ENCODE measurements at places on chromosomes 16 and 17.

GRCh38 chr16:57464523-57464922 lies 2.0 kb downstream of the POLR2C start:
- no peak for DNase-seq

- DNase-seq = no peak
Observed at GRCh38 chr17:83161298-83162034, 82.1 kb downstream of the METRNL start.

DNA sequence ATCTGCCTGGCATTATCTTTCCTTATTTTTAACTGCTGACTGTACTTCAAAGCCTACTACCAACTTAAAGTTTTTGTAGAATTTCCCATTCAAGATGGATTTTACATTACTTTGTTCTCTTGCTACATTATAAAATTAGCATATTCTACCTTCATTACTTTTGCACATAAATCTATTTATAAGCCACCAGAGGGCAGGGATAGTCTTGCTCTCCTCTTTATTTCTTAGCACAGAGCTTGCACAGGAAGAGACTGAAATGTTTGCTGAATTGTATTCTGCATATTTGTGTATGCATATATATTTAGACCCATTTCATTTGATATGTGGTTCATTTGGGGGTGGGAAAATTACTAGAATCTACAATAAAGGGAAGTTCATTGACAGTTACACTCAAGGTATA lies 108.0 kb downstream of the SKAP1 start:
- DNase-seq = no peak

DNA sequence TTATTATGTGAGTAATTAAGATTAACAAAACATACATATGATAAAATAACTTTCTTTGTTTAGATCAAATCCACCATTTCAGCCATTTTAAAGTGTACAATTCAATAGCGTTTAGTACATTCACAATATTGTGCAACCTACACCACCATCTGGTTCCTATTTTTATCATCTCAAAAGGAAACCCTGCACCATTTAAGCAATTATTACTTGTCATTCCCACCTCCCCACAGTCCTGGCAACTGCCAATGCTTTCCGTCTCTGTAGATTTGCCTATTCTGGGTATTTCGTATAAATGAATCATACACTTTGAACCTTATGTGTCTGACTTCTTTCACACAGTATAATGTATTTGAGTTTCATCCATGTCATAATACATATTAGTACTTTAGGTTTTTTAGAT lies 162.5 kb upstream of the CNTNAP4 start:
- DNase-seq = no peak

- DNase-seq = no peak
Observed at GRCh38 chr17:20153231-20153630, 144.1 kb downstream of the SPECC1 start.

DNA sequence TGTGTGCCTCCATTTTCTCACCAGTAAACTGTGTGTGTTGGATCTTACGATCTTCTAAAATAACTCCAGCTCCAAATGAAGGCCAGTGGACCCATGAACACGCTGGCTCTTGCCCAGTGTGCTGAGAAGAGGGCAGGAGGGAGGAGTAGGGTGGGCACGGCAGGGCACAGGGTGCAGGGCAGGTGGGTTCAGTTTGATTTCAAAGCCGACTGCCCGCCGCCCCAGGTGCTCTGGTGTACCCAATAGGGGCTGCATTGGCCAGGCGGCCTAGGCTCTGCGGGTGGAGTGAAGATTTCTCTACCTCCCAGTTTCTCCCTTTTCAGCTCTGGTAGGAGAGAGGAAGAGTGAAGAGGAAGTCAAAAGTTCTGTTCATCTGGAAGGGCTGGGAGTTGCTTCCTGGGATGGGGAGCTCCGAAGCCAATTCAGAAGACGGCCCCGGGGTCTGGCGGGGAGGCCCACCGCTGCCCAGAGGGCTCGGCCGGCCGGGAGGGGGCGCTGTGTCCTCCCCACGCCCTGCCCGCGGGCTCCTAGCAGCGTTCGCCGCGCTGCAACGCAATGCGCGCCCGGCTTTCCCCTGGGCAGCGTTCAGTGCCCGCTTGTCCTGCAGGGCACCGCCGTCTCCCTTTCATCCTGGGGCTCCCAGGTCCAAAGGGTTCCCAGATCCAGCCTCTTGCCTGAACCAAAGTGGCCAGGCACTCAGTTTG lies 1.1 kb upstream of the CRHR1 start:
- peak; percentile 8 for DNase-seq

GRCh38 chr16:53415504-53415903 lies 18.8 kb upstream of the RBL2 start:
- DNase-seq = no peak

GRCh38 chr17:62666801-62667591 lies 39.5 kb downstream of the MRC2 start:
- DNase-seq = no peak

DNA sequence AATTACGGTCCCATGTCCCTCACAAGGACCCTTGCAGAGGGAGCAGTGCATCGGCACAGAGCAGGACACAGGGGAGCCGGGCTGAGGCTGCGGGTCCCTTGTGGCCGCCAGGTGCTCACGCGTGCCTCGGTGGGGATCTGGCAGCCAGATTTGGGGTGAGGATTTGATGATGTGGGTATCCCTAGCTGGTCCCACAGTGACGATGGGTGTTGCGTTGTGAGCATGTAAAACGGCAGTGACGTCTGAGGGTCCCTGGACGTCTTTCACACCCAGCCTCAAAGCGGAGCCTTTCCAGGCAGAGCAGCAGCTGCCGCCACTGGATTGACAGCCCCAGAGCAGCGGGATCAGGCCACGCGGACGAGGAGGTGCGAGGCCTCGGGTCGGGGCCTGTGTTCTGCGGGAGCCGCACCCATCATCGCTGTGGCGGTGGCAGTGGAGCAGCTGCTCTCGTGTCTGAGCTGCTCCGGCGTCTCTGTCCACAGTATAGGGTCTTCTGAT lies 54.6 kb downstream of the WDR45B start:
- no peak for DNase-seq

- DNase-seq = no peak
Observed at GRCh38 chr16:85271198-85271597, 158.9 kb upstream of the CIBAR2 start.

GRCh38 chr17:29127840-29128239 lies 52.4 kb downstream of the MYO18A start:
- DNase-seq = no peak

DNA sequence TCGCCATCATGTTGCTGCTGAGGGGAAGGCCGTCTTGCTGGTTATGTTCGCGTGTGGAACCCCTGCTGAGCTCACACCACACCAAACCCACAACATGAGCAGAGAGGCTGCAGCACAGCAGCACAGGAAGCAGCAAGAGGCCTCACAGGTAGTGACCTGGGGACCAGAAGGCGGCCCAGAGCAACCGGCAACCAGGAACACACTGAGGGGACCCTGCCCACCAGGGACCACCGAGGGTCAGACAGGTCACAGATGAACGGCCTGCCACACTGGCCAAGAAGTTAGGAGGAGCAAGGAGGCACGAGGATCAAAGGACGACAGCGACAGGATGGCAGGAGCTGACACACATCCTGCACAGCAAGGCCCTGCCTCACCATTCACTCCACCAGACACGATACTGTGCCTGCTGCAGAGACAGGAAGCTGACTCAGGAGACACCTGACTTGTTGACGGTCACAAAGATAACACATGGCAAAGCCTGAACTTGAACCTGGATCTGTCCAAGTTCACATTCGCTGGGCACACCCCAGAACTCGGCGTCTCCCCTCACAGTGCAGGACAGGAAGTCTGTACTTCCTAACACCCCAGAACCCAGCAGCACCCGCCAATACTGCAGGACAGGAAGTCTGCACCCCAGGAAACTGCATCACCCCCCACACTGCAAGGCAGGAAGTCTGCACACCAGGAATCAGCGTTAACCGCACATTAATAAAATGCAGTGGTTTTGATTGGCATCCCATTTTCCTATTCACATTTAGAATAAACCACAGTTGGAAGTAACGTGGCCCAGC lies 98.5 kb downstream of the ZNF778 start:
- peak; percentile 86 for DNase-seq

- DNase-seq = no peak
Observed at GRCh38 chr17:50359005-50359699, 13.2 kb downstream of the XYLT2 start.

- DNase-seq = no peak
Observed at GRCh38 chr17:66455060-66455459, 152.6 kb downstream of the PRKCA start.

Measured in CD4-positive, alpha-beta T cell treated with Interleukin-2 at 100 ng/mL for 4 hours (primary cell).